ENCODE measurements at places on chromosomes 2 and 18.

DNA sequence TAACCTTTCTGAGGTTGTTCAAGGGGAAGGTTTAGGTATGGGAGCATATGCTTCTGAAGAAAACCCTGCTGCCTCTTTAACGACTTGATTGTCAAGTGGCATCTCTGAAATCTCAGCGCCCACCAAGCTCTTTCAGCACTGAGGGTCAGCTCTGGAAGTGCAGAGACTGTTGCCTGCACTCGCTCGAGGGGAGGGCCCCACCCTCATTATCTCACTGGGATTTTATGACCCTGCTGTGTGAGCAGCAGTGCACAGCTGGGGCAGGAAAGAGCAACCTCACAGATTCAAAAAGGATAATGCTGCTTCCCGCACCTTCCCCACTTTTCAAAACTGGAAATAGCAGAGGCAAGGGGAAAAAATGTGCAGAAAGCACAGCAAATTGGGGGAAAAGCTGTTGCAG is 56.9 kb upstream of the SPRED2 start:
- no peak for DNase-seq

GRCh38 chr2:211487733-211488132 is 931.3 kb downstream of the CPS1 start:
- DNase-seq, result no peak

DNA sequence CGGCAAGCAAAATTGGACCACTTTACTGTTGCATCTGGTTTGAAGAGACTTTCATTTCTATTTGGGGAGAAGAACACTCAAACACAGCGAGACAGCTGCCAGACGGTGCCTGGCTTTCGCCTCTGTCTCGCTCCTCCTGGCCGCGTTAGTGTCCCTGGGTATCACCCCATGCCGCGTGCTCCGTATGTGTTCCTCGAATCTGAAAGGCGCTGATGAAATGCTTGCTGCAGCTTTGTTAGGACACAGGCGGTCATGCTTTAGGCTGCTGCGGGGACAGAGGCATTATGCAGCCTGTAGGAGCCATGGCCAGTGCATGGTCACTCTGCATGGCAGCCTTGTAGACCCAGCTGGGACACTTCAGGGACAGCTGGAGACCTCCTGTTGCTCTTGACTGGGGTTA is 53.9 kb downstream of the LDLRAD4 start:
- DNase-seq, result no peak

GRCh38 chr2:69041214-69041613 is 28.2 kb downstream of the ANTXR1 start:
- DNase-seq, result no peak

DNA sequence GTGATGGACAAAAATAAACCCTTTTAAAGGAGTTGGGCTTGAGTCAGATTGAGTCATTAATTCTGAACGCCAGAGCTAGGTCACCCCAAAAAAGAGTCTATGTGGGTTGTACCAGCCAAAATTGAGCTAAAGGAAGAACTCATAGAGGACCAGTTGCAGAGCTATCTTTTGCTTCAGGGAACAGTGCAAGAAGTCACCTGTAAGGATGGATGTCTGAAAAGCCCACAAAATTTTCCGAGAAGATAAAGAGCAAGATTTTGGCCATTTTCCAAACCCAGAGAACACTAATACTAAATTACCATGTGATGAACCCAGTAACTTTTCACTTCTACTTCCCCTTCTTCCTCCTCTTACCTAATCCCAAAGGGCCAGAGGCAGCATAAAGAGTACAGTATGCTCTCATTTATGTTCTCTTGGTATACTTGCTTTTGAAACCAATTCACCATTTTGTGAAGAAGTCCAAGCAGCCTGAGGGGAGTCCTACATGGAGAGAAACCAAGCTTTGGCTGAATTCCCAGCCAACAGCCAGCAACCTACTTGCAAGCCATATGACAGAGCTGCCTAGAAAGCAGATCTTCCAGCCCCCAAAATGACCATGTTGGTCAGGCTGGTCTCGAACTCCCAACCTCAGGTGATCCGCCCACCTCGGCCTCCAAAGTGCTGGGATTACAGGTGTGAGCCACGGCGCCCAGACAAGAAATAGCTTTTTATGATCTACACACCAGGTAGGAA is 551.7 kb downstream of the SATB2 start:
- DNase-seq, result no peak

DNA sequence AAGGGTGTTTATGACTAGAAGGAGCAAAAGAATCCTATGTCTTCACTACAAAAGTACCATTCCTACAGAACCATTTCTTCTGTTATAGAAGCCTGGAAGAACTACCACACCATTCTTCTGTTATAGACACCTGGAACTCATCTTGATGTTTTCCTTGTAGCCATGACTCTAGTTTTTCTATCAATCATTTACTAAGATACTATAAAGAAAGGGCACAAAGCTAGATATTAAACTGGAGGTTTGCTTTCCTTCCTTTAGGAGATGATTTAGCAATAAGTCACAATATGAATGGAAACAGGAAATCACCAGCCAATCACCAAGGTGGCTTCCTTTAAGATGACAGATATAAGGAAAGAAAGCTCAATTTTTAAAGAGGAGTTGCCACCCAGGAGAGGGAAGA is 100.3 kb upstream of the NEUROD1 start:
- no peak for DNase-seq

DNA sequence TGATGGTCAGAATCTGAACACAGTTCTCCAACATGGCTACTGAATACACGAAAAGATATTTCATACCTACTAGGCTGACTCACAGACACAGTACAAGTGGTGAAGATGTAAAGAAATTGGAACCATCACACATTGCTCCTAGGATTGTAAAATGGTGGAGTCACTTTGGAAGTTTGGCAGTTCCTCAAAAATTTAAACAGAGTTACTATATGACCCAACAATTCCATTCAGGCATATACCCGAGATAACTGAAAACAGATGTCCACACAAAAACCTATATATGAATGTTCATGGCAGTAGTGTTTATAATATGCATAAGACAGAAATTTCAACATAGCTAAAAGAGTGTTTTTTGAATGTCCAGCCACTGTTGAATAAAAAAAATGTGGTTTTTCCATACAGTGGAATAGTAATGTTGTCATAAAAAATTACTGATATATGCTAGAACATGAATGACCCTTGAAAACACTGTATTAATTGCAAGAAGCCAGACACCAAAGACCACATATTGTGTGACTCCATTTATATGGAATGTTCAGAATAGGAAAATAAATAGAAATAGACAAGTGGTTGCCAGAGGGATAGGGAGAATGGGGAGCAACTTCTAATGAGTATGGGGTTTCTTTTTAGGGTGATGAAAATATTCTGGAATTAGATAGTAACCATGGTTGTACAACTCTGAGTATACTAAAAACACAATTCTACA is 10.1 kb downstream of the RMP24 start:
- DNase-seq, result no peak

DNA sequence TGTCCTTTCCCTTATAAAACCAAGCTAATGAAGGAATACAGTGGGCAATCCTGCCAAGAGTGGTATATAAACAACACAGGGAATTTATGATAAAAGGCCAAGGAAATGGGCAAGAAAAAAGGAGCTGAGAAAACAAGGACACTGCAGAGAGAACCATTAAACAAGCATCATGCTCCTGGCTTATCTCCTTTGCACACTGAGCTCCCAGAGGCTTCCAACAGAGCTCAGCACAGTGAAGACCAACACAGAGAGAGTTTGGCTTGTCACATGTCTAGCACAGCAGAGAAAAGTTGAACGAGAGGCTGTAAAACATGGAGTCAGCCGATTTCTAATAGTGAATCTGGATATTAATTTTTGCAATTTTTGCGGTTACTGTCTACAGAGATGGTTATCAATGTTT is 68.0 kb upstream of the KLF7 start:
- no peak for DNase-seq

DNA sequence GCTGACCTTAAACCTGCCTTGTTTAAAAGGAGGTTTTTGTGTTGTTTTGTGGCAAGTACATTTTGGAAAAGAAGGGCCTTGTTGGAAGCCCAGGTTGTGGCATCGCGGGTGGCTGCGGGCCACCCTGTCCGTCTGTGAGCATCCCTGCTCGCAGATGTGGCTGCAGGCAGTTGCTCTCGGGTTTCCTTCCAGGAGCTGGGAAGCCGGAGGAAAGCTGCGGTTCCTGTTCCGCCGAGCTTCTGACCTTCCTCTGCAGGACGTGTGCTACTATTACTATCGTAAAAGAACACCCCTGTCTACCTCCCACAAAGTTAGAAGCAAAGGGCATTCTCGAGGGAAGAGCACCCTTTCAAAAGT is 766 bp downstream of the MFF start:
- no peak for DNase-seq

DNA sequence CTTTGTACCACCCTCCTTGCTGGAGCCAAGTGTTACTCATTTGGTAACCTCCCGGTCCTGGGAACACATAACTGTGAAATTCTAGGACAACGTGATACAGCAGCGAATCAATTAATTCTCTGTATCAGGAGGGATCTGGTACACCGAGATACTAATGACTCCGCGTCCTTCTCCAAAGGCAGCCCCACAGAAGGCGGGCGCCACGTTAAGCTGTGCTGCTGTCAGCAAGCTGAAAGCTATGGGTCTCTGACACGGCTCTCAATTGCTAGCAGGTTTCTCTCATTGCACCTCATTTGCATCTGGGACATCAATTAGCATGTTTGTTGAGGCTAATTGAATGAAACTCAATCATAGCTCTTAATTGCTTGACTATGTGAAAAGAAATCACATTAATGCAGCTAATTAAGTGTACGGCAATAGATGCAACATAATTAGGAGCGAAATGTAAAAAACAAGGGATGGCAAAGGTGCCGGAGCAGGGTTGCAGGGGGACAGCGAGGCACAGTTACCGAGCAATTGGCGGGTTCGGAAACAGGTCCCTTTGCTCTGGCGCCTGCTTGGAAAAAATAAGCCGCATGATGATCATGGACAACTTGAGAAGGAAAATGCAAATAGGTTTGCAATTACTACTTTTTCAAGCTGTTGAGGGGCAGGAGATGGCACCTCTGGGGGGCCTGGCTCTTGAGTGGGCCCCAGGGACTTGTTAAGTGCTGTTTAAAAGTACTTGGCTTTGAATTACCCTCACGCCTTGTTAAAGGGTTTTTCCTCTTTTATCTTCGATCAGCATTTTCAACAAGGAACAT is 264.2 kb downstream of the GBX2 start:
- no peak for DNase-seq

DNA sequence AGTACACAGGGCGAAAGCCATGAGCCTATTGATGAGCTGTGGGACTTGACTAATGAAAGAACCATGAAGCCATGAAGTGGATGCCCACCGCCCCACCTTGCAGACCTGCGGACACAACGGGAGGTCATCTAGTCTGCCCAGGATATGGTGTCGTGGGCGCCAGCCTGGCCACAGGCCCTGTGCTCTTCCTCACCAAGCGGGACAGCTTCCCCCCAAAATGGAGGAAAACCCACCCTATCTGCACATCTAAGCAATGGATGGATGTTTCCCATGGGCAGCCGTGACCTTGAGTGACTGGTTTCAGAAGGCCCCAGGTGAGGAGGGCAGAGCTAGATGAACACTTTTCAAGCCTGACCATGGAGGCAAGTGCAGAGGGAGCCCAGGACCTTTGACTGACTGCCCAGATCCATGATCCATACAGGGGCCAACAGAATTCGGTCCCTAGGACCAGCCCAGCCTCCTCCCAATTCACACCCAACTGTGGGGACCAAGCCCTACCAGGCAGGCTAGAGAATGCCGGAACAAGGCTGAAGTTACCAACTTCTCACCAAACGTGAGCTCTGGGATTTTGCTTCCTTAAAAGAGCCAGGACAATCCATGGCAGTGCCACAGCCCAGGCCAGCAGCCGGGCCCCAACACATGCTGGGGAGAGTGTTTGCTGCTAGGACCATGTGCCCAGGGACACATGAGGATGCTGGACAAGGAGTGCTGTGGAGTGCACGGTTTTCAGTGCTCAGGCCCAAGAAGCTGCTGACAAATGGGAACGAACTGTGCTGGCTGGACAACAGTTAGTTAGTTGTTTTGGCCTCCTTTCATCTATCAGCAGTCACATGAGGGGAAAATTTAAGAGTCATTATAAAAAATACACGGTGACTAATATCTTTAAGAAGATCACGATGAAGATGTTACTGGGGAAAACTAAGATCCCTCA is 249.4 kb downstream of the HDAC4 start:
- no peak for DNase-seq

GRCh38 chr18:71665131-71665530 is 879.0 kb downstream of the CBLN2 start:
- no peak for DNase-seq

- no peak for DNase-seq
Observed at GRCh38 chr2:9114458-9114857, 92.2 kb upstream of the ASAP2 start.

DNA sequence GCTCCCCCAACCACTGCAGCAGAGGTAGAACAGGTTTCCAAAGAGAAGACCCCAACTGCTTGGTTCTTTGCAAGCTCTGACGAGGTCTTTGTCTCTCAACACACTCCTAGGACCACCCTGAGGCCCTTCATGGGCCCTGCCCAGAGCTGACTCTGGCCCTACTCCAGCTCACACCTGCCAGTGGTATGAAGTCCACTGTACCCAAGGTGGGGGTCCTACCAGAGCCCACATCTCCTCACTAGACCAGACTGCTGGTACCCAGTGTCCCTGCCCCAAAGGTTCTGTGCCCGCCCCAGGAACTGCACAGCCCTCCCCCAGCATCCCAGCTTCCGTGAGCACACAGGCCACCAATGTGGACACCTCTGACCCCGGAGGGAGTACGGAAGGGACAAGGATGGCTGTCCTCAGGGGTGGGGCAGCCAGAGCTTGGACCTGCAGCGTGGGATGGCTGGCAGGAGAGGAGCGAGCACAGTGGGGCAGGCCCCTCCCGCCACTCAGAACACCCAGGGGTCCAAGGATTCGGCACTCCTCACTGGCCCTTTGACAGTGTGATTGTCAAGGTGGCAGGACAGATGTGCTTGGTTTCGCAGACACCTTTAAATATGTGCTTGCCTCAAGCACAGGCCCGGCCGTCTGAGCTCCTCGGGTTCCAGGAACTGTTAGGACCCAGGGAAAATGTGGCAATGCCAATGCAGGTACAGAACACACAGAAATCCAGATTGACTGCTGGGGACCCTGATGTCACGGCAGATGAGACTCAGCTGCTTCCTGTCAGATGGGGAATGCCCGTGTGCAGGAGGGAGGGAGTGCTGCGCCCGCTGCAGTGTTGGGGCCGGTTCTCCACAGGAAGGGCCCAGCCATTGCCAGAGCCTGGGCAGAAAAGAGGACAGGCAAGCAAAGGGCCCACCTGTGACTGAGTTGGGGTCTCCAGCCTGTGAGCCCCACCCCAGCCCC is 51.2 kb downstream of the MTERF4 start:
- DNase-seq, result no peak

DNA sequence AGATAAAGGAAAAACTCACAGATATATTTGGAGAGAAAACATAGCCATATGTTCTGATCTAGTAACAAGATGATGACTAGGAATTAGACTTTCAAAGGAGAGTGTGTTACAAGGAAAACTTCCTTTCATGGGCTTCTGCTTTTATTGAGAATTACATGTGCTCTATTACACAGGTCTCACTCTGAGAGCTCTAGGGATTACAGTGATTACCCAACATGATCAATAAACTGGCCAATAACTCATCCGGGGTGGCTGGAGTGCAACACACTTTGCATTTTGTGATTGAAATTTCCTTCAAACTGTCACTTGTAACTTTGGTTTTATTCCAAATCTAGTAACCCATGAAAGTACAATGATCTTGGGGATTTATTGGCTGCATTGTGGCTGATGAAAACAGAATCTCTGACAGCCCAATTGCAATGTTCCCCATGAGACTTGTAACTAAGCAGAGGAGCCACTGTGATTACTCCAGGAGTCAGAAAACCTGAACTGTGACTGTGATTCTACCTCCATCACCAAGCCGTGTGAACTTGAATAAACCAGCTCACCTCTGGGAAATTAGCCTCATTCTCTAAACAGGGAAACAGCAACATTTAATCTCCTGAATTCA is 40.2 kb upstream of the LRRC30 start:
- no peak for DNase-seq

Measured in stimulated activated CD8-positive, alpha-beta memory T cell treated with anti-CD3 and anti-CD28 coated beads, Interleukin-15, amount 100 ng/mL, for 24 hours (primary cell).